ENCODE measurements at places on chromosomes 11 and 22.

DNA sequence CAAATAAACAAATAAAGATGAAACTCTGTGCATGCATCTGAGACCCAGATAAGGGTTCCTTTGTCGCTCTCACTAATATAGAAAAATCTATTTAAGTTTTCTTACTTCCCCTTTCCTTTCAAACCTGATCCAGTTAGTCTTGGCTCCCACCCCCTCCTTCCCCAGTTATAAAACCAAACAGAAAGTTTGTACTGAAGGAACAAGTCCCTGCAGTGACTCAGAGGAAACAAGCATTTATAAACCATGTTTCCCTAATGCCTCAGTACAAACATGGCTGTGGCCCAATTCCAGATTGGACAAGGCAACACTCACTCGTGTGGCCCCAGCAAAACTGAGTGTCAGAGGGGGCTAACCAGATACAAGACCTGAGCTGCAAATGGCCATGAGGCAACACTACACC is 65.5 kb upstream of the ARHGAP20 start:
- H3K4me3 ChIP-seq: no peak overlapping the region
- DNase-seq: no peak
- H3K36me3 ChIP-seq: no peaks in the 10 kb centered on the region
- H3K27me3 ChIP-seq: no peaks in the 10 kb centered on the region
- H3K27ac ChIP-seq: no peak overlapping the region

- no peak overlapping the region for H3K27ac ChIP-seq
- DNase-seq: no peak
- no peaks in the 10 kb centered on the region for H3K27me3 ChIP-seq
- no peak overlapping the region for H3K4me3 ChIP-seq
- no peaks in the 10 kb centered on the region for H3K36me3 ChIP-seq
Observed at GRCh38 chr11:5288108-5288905, 13.4 kb downstream of the OR51B4 start.

GRCh38 chr22:41777749-41778425 is 22.6 kb upstream of the CCDC134 start:
- no peak overlapping the region for H3K27ac ChIP-seq
- H3K36me3 ChIP-seq: no peaks in the 10 kb centered on the region
- peaks cover 32% of the 10 kb centered on the region for H3K4me1 ChIP-seq
- no peak for DNase-seq

DNA sequence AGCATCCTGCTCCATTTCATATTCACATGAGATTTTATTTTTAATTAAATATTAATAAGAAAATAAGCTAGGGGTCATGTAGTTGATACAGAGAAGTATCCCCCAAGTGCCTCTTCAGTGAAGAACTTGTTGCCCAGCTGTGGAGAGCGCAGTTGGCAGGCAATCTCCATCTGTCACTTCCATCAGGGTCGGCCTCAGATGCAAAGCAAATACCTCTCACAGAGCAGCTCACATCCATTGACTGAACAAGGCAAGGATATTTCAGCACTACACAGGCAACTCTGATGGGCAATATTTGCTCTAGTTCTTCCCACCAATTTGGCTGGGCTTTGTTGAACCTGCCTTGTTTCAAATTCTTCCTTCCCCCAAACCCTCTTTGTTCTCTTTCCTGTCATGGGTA is 129.4 kb downstream of the NOX4 start:
- H3K4me3 ChIP-seq: no peak overlapping the region
- no peaks in the 10 kb centered on the region for H3K4me1 ChIP-seq
- H3K36me3 ChIP-seq: no peaks in the 10 kb centered on the region

DNA sequence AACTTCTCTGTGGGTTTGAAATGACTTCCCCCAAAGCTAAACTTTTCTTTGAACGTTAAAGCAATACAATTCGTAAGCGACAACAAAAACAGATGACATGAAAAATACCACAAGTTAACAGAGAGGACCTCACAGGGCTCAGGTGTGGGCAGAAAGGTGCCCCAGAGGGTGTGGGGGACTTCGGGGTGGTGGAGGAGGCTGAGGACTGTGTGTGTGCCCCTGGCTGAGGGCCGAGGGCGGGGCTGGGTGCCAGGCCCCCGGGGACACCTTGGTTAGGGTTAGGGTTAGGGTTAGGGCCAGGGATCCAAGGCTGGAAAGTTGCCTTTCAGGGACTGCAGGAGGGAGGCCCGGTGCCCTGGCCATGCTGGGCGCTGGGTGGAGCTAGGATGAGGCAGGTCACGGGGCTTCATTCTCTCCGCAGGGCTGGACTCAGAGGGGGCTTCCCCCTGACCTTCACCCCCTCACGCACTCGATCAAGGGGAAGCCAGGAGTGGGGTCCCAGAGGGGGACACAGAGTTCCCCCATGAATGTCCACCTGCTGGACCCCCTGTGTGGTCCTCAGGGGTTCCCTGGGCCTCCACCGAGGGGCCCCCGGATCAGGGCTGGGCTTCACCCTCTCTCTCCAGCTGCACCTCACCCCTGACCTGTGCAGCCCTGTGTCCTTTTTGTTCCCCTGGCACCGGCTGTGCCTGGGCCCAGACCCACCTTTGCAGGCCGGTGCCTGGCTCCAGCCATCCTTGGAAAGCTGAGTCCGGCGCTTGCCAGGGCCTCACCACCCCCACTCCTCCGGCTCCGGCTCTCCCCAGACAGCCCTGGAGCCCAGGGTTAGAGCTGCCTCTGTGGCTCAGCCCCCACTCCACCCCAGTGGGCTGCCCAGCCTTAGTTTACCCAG is 7.0 kb downstream of the TNNI2 start:
- no peaks in the 10 kb centered on the region for H3K36me3 ChIP-seq
- H3K4me1 ChIP-seq: peaks cover 50% of the 10 kb centered on the region
- peak overlapping the region; percentile 58 for H3K27ac ChIP-seq
- DNase-seq: no peak

DNA sequence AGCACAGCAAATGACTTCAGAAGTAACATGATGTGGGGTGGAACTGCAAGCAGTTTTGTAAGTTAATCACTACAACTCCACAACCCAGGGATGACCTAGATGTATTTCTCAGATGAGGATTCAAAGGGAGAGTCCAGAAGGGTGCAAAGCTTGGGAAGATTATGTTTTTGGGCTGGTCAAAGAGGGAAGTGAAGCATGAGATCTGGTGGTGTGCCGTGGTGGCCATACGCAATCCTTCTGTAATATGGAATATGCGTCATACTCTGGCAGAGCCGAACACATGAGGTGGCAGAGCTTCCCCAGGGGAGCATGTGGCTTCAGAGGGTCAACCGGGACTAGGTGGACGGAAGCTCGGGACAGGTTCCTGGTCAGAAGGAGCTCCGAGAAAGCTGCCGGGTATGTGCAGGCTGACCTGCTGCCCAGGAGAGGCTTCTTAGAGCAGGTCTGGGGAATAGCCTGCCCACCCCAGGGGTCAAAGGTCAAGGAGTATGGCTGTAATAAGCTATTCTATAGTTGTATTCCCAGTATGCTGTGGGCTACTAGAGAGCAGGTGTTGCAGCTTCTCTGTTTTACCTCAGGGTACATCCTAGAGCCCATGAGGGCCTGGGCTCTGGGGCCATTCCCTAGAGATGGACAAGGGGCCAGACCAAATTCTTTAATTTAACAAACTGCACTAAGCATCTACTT is 70.1 kb upstream of the PHOX2A start:
- H3K27me3 ChIP-seq: no peaks in the 10 kb centered on the region
- peaks cover 5% of the 10 kb centered on the region for H3K4me1 ChIP-seq
- DNase-seq: no peak
- no peak overlapping the region for H3K4me3 ChIP-seq

- H3K4me1 ChIP-seq: no peaks in the 10 kb centered on the region
- DNase-seq: no peak
- H3K27me3 ChIP-seq: no peaks in the 10 kb centered on the region
- H3K4me3 ChIP-seq: no peak overlapping the region
Observed at GRCh38 chr11:111348147-111348546, 30.9 kb downstream of the POU2AF1 start.

GRCh38 chr11:110985547-110985946 is 260.0 kb upstream of the POU2AF2 start:
- no peak overlapping the region for H3K27ac ChIP-seq
- H3K4me1 ChIP-seq: no peaks in the 10 kb centered on the region
- no peak for DNase-seq
- no peaks in the 10 kb centered on the region for H3K36me3 ChIP-seq
- no peaks in the 10 kb centered on the region for H3K27me3 ChIP-seq
- no peak overlapping the region for H3K4me3 ChIP-seq

GRCh38 chr11:11931461-11932055 is 76.9 kb downstream of the DKK3 start:
- peaks cover 8% of the 10 kb centered on the region for H3K36me3 ChIP-seq
- DNase-seq: peak; percentile 1
- H3K4me3 ChIP-seq: no peak overlapping the region
- H3K27me3 ChIP-seq: no peaks in the 10 kb centered on the region
- no peak overlapping the region for H3K27ac ChIP-seq
- no peaks in the 10 kb centered on the region for H3K4me1 ChIP-seq

- H3K27ac ChIP-seq: no peak overlapping the region
- DNase-seq: no peak
- no peaks in the 10 kb centered on the region for H3K4me1 ChIP-seq
- no peak overlapping the region for H3K4me3 ChIP-seq
Observed at GRCh38 chr11:78426845-78427244, 9.2 kb upstream of the GAB2 start.

DNA sequence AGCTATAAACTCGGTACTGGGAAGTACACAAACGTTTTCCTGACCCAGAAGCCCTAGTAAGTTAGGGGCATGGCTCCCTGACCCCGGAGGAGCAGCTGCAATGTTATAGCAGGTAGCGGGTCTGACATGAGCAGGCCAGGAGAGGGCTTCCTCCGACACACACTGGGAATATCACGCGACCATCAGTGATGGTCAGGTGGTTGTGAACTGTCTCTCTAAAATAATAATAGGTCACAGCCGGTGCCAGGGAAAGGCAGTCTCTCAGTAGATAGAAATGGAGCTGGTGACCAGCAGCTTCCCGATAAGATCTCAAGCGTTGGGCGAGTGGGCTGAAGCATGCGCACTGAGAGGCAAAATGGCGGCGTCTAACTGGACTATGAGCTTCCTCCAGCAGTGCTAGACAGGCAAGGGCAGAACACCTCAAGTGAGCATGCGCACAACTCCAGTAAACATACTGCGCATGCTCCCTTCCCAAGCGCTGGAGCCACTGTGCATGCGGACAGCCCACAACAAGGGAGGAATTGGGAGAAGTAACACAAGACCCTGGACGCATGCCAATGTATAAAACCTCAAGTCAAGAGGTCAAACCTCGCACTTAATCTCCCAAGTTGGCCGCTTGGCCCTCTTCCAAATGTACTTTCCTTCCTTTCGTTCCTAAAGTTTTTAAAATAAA is 22.3 kb upstream of the TESMIN start:
- no peak overlapping the region for H3K4me3 ChIP-seq
- peaks cover 85% of the 10 kb centered on the region for H3K36me3 ChIP-seq
- H3K27ac ChIP-seq: no peak overlapping the region
- DNase-seq: no peak
- no peaks in the 10 kb centered on the region for H3K27me3 ChIP-seq

- peaks cover 2% of the 10 kb centered on the region for H3K27me3 ChIP-seq
- no peaks in the 10 kb centered on the region for H3K36me3 ChIP-seq
- H3K27ac ChIP-seq: no peak overlapping the region
- no peak overlapping the region for H3K4me3 ChIP-seq
Observed at GRCh38 chr11:111392552-111392951, 13.5 kb upstream of the POU2AF1 start.

DNA sequence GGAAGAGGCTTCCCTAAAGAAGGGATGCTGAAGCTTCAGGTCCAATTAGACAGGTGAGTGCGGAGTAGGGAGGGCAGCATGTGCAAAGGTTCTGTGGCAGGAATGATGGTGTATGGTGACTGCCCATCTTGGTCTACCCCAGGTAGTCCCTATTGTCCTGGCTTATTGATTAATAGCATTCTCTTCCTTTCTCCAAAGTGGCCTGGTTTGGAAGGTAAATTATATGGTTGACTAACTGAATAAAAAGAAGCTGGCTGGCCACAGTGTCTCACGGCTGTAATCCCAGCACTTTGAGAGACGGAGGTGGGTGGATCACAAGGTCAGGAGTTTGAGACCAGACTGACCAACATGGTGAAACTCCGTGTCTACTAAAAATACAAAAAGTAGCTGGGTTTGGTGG is 230.5 kb downstream of the MIAT start:
- no peaks in the 10 kb centered on the region for H3K36me3 ChIP-seq
- H3K4me3 ChIP-seq: no peak overlapping the region
- H3K27me3 ChIP-seq: peaks cover 9% of the 10 kb centered on the region
- DNase-seq: no peak
- no peaks in the 10 kb centered on the region for H3K4me1 ChIP-seq

- H3K4me1 ChIP-seq: no peaks in the 10 kb centered on the region
- DNase-seq: no peak
Observed at GRCh38 chr22:28006271-28006670, 87.2 kb upstream of the PITPNB start.

GRCh38 chr11:118895093-118896039 is 11.7 kb downstream of the CXCR5 start:
- DNase-seq: peak; percentile 77
- no peaks in the 10 kb centered on the region for H3K27me3 ChIP-seq
- H3K36me3 ChIP-seq: peaks cover 39% of the 10 kb centered on the region
- peak overlapping the region; percentile 13 for H3K4me3 ChIP-seq
- H3K4me1 ChIP-seq: peaks cover 40% of the 10 kb centered on the region

DNA sequence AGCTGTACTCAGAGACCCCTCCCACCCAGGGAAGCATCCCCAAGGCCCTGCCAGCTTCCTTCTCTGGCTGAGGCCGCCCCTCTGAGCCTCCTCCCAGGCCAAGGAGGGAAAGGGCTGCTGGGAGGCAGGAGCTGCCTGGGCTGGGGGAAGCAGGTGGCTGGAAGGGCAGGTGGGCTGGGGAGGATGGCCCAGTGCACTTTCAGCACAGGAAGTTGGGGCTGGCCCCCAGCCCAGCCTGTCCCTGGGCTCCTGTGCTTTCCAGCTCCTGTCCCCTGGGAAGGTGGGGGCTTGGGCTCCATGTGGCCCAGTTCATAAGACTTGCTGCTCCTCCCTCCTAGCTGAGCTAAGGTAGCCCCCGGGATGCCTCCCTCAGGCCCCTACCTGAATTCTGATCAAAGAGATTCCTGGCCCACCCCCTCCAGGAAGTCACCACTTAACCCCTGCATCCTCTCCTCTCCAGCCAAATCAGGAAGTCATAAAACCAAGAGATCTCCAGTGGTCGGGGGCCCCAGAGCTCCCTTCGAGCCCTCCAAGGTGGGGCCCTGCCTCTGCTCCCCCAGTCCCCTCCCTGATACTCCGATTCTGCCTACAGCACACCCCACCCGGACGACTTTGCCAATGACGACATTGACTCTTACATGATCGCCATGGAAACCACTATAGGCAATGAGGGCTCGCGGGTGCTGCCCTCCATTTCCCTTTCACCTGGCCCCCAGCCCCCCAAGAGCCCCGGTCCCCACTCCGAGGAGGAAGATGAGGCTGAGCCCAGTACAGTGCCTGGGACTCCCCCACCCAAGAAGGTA is 4.9 kb downstream of the PPP1CA start:
- peak overlapping the region; percentile 33 for H3K4me3 ChIP-seq
- H3K27me3 ChIP-seq: no peaks in the 10 kb centered on the region
- H3K36me3 ChIP-seq: peaks cover 41% of the 10 kb centered on the region

- H3K36me3 ChIP-seq: no peaks in the 10 kb centered on the region
- H3K4me1 ChIP-seq: no peaks in the 10 kb centered on the region
- no peak overlapping the region for H3K27ac ChIP-seq
Observed at GRCh38 chr11:94786264-94787126, 18.3 kb downstream of the AMOTL1 start.

All from T-cell (primary cell).